Foreskin keratinocyte (primary cell): ENCODE measurements at places on chromosomes 16 and 17.

- DNase-seq: no peak
Measured at GRCh38 chr17:75111777-75112335, 2.1 kb downstream of the ARMC7 start.

GRCh38 chr17:32927201-32927723 is 691 bp upstream of the TMEM98 start:
- no peak for DNase-seq

DNA sequence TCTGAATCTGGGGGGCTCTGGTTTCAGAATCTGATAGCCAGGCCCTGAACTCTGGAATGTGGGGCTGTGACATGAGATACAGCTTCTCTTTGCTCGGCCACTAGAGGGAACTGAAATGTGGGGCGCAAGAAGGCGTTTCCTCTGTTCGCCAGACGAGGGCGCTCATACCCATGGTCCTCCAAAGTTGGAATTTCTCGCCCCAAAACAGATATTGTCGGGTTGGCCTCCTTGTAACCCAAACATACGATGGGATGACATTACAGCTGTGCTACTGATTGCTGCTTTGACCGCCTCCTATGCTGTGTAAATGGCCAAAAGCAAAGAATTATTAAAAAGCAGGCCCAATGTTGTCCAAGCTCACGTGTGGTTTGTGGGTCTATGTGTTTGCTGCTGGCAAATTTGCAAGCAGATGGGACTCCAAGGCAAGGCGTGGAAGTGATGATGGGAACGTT is 13.1 kb upstream of the MSI2 start:
- peak; percentile 34 for DNase-seq

DNA sequence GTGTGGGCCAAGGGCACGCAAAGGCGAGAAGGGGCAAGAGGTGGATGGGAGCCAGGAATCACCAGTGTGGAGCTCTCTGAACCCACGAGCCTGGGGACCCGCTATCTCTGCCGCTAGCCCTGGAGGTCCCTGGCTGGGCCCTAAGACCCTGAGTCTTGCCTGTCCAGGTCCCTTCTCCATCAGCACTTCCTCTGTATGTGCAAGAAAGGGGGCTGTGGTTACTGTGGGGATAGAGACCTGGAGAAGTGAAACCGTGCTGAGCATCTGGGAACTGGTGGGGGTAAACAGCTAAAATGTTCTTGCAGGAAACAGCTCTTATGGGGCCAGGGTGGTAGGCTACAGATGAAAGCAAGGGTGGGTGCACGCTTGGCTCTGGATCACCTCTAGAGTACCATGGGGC is 3.1 kb downstream of the SPNS3 start:
- DNase-seq: no peak

GRCh38 chr16:24737916-24738594 is 8.6 kb downstream of the TNRC6A start:
- DNase-seq: no peak

GRCh38 chr16:57660715-57661463 is 7.2 kb upstream of the ADGRG3 start:
- DNase-seq: no peak

- no peak for DNase-seq
Measured at GRCh38 chr17:75361996-75362395, 43.5 kb downstream of the GRB2 start.

DNA sequence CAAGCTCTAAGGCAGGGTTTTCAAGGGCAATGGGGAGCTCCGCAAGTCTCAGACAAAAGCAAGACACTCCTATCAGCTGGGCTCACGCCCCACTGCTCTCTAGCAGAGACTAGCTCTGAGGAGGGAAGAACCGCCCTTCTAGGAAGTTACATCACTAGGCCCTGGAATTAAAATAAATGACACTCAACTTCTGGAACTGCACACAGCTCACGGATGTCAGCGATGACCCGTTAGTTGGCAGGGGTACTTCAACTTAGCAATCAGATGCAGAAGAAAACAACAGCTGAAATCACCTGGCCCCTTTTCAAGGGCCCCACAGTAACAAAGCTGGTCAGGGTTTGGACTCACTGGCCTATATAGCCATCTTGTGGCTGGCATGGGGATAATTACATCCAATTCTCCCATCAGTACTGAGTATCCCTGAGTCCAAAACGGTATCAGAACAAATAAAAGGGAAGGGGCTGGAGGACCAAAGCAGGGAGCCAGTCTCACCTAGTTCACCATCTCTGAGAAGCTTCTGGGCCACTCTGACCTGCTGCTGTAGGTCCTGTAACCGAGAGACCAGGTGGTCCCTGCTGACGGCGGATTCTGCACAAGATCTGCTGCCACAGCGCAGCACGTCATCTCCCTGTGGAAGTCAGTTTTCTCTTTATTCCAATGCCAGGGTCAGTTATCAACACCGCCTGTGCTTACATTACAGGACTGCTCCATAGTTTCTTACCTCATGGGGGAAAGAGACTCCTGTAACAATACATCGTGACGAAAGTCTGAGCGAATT is 22.2 kb downstream of the SERPINF1 start:
- DNase-seq: no peak

DNA sequence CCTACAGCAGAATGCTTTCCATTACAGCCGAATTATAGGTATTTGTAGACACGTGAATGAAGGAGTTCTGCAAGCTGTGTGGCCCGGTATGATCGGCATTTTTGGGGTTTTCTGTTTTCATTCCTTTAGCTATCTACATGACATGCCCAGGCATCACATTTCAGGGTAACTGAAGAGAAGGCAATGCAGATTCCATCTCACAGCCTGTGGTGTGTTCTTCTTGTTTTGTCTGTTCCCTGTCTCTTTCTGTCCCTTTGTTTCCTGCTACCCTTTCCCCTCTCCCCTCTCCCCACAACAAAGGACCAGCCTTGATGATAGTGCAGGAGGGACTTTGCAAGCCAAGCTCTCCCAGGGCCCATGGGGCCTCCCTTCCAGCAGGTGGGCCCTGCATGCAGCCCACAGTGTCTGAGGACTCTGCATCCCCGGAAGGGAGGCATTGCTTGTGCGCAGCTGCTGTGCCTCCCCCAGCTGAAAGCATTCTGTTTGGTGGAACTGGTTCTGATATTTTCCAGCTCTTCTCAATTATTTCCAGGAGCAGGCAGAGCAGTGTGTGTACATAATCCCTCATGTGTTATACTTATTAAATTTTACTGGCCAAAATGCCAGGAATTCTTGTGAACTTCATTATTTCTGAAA is 207.4 kb downstream of the RPTOR start:
- peak; percentile 7 for DNase-seq

DNA sequence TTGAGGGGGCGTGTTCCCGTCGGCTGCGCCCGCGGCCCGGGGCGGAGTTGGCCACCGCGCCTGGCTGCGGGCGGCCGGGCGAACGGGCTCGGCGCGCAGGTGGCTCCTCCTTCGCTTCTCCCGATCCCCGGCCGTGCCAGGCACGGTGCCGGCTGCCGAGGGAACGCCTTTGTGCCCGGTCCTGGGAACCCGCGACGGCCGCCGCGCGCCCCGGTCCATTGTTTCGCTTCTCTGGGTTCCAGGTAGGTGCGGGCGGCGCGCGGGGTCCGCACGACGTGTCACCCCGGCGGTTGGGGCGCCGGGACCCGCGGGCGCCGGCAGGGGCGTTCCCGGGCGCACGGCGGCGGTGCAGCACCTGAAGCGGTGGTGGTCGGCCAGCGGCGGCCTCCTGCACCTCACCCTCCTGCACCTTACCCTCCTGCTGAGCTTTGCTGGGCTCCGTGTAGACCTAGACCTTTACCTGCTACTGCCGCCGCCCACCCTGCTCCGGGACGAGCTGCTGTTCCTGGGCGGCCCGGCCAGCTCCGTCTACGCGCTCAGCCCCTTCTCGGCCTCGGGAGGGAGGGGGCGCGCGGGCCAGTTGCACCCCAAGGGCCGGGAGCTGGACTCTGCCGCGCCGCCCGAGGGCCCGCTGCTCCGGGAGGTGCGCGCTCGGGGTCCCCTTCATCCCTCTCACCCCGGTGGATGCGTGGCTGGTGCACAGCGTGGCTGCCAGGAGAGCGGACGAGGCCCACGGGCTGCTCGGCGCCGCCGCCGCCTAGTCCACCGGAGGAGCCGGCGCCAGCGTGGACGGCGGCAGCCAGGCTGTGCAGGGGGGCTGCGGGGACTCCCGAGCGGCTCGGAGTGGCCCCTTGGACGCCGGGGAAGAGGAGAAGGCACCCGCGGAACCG is 99.9 kb downstream of the EFCAB13 start:
- no peak for DNase-seq

DNA sequence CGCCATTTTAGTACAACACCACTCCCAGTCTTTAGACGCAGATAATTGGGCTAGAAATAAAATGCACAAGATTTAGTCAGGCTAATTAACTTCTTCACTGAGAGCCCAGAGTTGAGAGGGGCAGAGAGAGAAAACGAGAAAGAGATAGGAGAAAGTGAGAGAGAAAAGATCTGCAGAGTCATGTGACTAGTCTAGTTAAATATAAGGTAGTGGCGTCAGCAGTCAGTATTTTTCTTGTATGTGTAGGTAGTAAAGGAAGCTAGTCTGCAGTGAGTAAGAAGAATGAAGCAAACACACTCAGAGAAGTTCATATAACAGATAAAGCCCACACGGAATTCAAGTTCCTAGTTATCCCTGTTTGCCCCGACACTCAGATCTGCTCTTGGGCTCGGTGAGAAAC is 392.6 kb upstream of the ERCC4 start:
- DNase-seq: no peak

DNA sequence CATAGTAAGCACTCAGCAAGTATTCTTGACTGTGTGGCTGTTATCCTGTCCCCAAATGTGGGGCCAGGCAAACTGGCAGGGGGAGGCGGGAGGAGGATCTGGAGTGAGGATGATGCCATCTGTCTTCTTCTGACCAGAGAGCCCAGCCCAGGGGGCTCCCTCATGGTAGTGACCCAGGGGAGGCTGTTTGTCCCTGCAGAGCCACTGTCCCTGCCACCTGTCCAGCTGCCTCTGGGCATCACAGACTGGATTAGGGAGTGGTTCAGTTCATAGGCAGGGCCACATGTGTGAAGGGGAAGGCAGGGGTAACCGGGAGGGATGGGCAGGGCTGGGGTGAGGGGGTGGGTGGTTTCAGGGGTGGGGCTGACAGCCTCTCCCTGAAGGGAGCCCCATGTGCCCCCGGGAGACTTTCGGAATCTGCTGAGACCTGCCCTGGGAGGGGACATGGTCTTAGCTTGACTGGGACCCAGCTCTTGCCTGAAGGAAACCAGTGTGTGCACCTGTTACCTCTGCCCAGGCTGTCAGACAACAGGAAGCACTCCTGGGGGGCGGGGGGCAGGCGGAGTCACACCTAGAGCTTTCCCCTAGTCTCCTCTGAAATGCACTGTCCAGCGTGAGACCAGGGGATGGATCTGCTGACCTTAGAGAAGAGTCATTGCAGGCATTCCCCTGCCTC is 15.2 kb downstream of the ARHGAP23 start:
- no peak for DNase-seq

DNA sequence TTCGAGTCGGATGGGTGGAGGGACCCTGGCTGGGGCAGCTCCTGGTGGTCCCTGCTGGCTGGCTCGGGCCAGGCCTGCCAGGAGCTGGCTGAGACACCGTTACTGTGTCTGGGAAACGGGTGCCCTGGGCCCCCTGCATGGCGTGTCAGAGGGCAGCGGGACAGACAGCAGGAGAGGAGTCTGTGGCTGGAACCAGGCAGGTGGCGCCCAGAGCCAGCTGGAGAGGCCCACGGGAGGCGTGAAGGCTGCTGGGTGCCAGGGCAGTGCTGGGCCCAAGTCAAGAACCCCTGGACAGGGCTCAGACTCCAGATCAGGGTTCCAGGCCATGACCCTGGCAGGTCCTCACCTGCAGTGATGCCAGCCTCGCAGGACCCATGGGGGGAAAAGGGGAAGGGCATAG is 16.6 kb downstream of the SOX8 start:
- DNase-seq: no peak

GRCh38 chr17:39949028-39949427 is 13.8 kb upstream of the GSDMA start:
- no peak for DNase-seq

DNA sequence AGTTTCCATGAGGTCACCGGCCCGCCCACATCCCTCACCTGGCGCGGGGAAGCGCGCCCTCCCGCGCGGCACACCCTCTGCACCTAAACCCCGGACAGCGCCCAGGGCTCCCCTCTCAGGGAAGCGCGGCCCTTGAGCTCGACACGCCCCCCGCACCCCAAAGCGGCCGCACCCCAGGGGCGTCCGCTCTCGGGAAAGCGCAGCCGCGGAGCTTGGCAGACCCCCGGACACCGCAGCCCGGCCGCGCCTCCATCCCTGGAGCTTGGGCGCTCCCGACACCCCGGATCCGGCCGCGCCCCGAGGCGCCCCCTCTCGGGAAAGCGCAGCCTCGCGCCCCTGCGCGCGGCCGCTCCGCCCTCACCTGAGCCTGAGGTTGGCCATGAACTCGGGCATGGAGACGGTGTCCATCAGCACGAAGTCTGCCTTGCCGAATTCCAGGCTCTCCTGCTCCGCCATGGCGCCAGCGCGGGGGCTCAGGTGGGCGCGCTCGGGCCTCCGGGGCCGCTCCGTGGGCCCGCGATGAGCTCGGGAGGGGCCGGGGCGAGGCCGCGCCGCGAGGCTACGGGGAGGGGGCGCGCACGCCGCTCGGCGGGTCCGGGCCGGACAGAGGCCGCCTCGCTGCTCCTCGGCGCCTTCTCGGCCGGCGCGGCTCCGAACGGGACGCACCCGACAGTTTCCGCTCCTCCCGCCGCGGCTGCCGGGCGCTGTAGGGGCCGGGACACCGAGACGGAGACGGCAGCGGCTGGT is at the start of gene MYO1D:
Gene MYO1D (minus strand): TSS at position 708 of the 747 bp plus-strand sequence. CDS start 252 bp downstream, at position 456.
- DNase-seq: peak; percentile 63

- DNase-seq: no peak
Measured at GRCh38 chr16:67412294-67412693, 4.0 kb downstream of the ZDHHC1 start.

GRCh38 chr17:52828621-52829020 is 670.1 kb upstream of the CA10 start:
- DNase-seq: no peak

GRCh38 chr17:44921122-44921882 is 6.0 kb upstream of the GFAP start:
- DNase-seq: no peak

DNA sequence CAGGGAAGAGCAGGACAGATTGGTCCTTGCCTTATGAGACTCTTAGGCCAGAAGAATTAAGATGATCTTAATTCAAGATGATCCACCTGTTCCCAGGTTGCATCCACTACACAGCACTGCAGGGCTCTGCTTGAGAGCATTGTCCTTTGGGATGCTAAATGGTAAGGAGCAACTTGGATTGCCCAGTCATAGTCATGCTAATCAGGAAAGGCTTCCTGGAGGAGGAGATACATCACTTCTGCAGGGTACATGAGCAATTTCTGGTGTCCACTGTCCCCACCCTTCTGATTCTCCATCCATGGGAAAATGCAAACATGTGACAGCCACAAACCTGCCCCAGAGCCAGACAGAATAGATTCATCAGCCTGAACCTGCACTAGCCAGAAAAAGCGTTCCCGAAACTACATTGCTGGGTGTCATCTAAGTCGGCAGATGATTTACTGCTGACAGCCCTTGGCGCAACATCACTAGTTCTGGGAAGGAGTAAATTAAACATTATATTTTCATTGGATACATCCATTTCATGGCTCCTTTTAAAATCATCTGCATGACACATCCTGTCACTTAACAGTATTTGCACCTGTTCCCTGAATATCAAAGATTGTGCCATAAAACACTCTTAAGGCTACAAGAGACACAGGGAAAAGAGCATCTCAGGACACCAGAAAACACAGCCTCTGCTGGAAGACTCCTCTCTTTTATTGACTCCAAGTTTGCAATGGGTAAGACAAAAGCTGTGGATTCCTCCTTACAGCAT is 282.2 kb downstream of the MAF start:
- no peak for DNase-seq
